Activated CD4-positive, alpha-beta memory T cell treated with anti-CD3 and anti-CD28 coated beads, Interleukin-2, amount 10 ng/mL, durations not matched to agents 7 days and 5 days (primary cell): ENCODE measurements at places on chromosomes 7 and 10. TPM values are rescaled to one million over a fixed set of nuclear protein-coding genes. Genes with fewer than 3 reads are reported as not detected.

The NRCAM gene
- total RNA-seq, result not detected

The MARCHF5 gene
- 28.5 TPM for total RNA-seq

The PAPSS2 gene
- 0.13 TPM for total RNA-seq

The KMT2E gene
- total RNA-seq, result 122 TPM

The SLC26A3 gene
- total RNA-seq, result not detected

The ERVW-1 gene
- total RNA-seq, result not detected

The SLC16A9 gene
- 0.58 TPM for total RNA-seq

The MRLN gene
- total RNA-seq, result not detected

The HOGA1 gene
- not detected for total RNA-seq

The STOX1 gene
- 0.60 TPM for total RNA-seq

The RNF148 gene
- total RNA-seq, result not detected

The TET1 gene
- total RNA-seq, result 1.5 TPM

The MEIG1 gene
- total RNA-seq, result 0.75 TPM

The GSTO2 gene
- total RNA-seq, result 0.88 TPM

The CCL24 gene
- not detected for total RNA-seq

The CALHM1 gene
- 0.58 TPM for total RNA-seq

The CYP26C1 gene
- not detected for total RNA-seq
